Left kidney (tissue), 8 donors: ENCODE measurements at places on chromosomes 5 and 9. TPM values are rescaled to one million over a fixed set of nuclear protein-coding genes. Genes with fewer than 3 reads are reported as not detected.

CDKN2B gene
- 0.18 TPM for polyA plus RNA-seq

P4HA2 gene
- 48.8 TPM for polyA plus RNA-seq

- no peak for DNase-seq
Measured at GRCh38 chr5:34822956-34823715, 15.8 kb upstream of the TTC23L start.

- no peak for DNase-seq
Measured at GRCh38 chr5:104556957-104557356, 994.4 kb upstream of the NUDT12 start.

GRCh38 chr5:119289438-119290044, 66.3 kb upstream of the TNFAIP8 start:
- no peak for DNase-seq

DNA sequence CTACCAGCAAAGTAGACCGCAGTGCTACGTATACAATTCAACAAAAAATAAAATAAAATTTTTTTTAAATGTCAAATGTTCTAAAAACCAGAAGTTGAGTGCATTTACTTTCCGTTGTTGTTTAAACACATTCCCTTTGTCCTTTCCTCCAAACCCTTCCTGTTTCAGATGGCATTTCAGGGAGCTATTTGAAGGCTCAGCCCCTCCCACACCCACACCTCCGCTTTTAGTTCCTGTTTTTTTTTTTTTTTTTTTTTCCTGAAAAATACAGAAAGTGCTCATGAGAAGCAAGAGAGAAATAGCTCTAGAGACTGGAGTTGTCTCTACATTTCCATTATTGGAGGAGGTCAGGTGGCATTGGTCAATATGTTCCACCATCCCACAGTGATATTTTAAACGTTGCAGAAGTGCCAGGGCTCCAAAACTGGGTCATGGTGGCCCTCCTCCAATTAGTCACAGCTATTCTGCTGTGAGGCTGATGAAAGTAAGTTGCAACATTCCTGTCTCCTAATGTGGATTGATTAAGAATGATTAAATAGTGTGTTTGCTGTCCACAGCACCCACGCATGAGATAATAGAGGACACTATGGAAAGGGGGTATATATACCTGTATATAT, 106.9 kb downstream of the GABRG2 start:
- DNase-seq, result no peak

- DNase-seq, result no peak
Measured at GRCh38 chr5:83745816-83746215, 25.2 kb upstream of the HAPLN1 start.

GRHPR gene
- 124 TPM for polyA plus RNA-seq

GRCh38 chr9:16175461-16175860, 622.6 kb downstream of the CCDC171 start:
- no peak for DNase-seq

C5orf52 gene
- polyA plus RNA-seq, result not detected

- DNase-seq, result no peak
Measured at GRCh38 chr5:149841851-149842793, 102.5 kb downstream of the PDE6A start.

DNA sequence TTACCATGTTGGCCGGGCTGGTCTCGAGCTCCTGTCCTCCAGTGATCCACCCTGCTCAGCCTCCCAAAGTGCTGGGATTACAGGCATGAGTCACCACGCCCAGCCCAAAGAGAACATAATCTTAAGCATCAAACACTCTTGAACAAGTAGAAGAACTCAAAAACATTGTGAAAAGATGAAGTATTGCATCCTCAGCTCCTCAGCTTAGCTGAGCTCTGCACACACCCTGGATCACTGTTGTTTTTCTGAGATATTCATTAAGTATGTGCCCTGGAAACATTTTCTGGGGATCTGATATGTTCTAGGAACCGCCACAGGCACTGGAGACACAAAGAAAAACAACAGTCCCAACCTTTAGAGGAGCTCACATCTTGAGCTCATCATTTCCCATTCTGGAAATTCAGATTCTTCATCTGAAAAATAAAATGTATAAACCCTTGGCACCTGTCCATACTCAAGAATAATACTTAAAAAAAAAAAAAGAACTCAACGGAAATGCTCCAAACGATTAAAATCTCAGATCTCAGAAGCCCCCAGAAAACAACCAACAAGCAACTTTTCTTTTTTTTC, 62.2 kb upstream of the ZNF462 start:
- no peak for DNase-seq

PRR7 gene
- 1.0 TPM for polyA plus RNA-seq

GRCh38 chr9:18233776-18234445, 240.0 kb upstream of the ADAMTSL1 start:
- no peak for DNase-seq

MVB12B gene
- 15.0 TPM for polyA plus RNA-seq

DNA sequence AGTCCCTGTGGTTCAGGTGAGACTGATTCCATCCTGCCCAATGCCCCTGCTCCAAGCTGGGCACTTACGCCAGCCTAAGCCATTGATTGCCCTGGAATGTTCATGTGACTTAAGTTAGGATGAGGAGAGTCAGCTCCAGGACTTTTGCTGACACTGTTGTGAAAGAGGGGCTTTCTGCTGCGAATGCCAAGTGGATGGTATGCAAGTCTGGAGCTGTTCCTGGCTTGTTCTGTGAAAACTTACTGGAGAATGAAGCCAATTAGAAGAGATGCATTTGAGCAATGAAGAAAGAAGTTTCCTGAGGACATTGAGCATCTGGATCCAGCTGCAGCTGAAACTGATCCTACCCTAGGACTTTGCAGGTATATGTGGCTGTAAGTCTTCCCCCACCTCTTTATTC, 61.2 kb upstream of the ZFR start:
- no peak for DNase-seq

DNA sequence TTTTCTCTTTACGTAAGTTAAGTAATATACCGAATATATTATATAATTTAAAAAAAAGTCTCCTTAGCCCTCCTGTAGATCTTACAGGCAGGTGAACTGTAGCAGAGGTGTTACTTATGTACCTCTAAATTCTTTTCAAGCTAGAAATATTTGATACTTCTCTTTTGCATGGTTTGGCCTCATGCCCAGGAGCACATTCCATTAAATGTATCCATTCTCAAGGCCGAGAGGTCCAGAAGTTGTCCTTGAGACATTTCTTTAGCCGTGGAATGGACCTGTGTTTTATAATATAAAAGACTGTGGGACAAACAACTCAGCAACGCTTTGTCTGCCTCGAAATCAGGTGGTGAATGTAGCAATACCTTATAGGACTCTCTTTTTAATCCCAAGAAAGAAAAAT, 184.5 kb downstream of the TRIO start:
- no peak for DNase-seq

DNA sequence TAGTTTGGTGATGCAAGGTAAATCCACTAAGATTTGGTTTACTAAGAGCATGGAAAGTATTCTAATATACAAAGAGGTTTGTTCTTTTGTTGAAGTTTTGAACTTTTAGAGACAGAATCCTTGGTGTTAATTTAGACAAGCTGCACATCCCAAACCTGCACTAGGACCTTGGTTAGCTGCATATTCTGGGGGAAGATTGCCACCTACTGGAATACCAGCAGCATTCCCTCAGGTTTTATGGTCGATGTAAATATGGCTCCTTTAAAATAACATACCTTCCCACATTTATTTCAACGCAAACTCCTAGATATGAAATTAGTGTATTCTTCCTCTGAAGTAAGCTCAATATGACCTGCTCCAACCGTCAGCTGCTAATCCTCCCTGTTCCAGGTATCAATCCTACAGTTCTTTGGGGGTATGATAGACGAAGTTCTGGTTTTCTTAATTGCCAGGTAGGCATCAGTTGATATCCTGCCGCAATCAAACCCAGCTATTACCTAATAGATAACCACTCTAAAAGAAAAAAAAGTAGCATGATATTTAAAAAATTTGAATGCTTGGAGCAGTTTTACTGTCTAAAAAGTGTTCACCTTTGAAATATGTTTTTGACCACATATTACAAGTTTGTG, 624.1 kb downstream of the ISL1 start:
- peak; percentile 41 for DNase-seq

ARID3C gene
- 0.20 TPM for polyA plus RNA-seq

DAPK1 gene
- polyA plus RNA-seq, result 92.1 TPM

GRCh38 chr5:138643040-138643791, 68.0 kb upstream of the HSPA9 start:
- no peak for DNase-seq

DNA sequence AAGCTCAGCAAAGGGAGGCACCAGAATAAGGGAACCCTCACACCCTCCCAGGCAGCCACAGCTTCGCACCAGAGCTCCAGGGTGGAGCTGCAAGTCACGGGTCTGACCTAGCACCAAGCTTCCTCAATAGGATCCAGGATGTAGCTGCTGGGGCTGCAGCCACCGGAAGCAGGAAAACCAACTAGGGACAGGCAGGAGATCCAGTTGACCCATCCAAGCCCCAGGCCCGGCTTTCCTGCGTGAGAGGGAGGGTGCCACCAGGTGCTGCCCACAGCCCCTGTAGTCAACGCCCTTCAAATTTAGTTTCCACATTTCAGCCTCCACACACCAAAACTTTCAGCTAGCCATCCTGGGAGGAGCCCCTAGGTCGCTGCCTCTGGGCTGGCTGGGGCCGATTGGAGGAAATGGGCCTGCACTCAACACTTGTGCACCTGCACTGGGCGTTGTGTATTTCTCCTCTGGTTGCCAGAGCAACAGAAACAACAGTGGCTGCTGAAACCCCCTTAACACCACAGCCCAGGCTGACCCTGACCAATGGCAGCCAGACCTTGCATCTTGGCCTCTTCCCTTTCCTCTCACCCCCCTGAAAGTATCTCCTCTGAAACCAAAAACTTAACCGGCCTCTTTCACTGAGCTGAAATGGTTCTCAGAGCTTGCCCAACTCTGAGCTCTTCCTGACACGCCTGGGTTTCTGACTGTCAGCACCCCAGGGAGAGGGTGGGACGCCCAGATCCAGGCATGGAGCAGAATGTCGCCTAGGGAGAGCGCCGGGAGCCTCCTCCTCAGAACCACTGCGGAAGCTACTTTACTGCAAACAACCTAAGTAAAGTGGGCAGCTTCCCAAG, 226.5 kb upstream of the MAP3K1 start:
- no peak for DNase-seq

DNA sequence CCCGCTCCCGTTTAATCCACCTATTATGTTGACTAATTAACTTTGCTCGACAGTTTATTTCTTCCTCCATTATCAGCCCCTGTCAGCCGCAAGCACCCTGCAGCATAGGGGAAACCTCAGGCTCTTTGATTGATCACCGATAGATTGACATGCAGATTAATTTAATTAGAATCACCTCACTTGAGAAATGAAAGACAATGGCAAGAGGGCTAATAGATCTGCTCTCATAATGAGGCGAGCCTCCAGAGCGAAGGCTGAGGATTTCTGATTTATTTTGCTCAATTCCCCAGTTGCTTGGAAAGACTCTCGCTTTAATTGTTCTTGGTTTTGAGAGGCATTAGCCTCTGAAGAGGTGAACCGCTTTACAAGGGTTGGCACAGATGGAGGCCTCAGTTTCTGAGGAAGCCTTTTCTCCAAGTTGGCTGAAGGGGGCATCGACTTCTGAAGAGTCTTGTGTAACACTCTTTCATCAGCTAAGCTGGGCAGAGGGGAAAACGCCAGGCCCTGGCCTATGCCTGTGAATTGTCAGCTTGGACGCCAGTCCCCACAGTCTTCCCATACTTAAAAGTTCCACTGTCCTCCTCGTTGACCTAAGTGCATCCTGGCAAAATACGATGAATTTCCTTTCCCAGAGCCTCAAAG, 275.4 kb downstream of the EBF1 start:
- no peak for DNase-seq

DNA sequence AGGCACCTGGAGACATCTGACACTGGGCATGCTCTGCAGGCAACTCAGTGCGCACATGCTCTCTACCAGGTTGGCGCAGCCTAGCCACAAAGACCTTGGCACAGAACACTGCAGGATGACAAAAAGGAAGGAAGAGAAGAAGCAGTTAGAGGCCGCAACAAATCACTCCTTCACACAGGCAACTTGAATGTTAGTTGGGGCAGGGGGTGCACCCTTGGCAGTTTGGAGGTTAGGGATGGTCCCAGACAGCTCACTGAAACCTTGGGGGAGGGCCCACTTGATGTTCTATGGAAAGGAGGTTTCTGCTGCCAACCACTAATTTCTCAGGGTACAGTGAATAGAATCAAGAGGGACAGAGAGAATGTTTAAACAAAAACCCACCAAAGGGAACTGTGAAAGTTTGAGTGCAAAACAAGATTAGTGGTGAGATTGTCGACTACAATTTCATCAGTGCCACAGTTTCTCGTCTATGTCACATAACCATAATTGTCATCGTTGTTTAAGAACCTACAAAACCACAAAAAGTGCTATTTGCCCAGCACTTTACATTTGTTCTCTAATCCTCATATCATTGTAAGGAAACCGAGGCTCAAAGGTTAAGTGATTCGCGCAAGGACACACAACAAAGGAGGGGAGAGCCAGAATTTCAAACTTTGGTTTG, 48.7 kb downstream of the FBXW11 start:
- DNase-seq, result no peak

- no peak for DNase-seq
Measured at GRCh38 chr9:89044104-89044503, 52.8 kb downstream of the S1PR3 start.

DNA sequence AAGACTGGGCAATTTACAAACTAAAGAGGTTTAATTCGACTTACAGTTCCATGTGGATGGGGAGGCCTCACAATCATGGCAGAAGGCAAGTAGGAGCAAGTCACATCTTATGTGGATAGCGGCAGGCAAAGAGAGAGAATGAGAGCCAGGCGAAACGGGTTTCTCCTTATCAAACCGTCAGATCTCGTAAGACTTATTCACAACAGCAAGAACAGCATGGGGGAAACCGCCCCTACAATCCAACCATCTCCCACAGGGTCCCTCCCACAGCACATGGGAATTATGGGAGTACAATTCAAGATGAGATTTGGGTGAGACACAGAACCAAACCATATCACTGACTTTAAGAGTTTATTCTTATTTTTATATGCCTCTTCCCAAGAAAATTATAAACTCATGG, 60.3 kb downstream of the RFK start:
- no peak for DNase-seq

- no peak for DNase-seq
Measured at GRCh38 chr5:72007336-72008111, 99.8 kb upstream of the MAP1B start.

GRCh38 chr9:117887941-117888340, 183.7 kb downstream of the TLR4 start:
- no peak for DNase-seq

OR1J2 gene
- not detected for polyA plus RNA-seq

DNA sequence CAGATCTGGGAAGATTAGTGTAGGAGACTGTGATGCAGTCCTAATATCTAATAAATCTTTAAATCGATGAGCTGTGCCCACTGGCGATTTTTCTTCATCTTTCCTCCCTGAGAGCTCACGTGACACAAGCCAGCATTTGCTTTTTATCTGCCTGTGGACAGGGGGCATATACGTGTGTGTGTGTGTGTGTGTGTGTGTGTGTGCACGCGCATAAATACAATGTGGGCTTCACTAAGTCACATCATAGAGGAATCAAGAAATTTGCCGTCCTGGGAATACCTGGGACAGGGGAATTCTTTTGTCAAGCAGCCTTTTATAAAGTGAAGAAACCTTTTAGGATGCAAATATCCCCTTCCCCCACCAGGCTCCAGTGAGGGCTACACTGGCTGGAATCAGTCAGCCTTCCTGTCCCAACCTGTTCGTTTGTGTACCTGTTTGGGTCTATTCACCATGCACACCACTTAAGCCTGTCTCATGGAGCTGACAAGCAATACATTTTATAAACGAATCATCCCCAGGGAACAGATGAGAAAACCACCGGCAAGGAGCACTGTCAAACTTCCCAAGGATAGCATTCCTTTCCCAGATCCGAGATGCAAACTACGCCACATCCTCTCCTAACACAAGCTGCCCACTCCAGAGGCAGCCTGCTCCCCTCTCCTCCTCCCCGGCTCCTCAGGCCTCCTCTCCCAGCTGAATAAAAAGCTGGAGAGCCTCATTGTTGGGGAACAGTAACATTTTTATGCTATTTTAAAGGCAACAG, 2.7 kb downstream of the EPB41L4B start:
- no peak for DNase-seq
